A673 (cell line): ENCODE measurements at places on chromosomes 2 and 18. TPM values are rescaled to one million over a fixed set of nuclear protein-coding genes. Genes with fewer than 3 reads are reported as not detected.
A peak's percentile ranks its signal among the peaks of the same experiment; 100 is the strongest.

GRCh38 chr2:70029814-70030409, 57.4 kb upstream of the PCBP1 start:
- H3K27ac ChIP-seq = peak overlapping the region; percentile 89
- peaks cover 28% of the 10 kb centered on the region for H3K4me1 ChIP-seq
- H3K27me3 ChIP-seq = no peaks in the 10 kb centered on the region
- H3K36me3 ChIP-seq = no peaks in the 10 kb centered on the region
- DNase-seq = peak; percentile 95

GRCh38 chr18:43060020-43060419, 55.5 kb downstream of the RIT2 start:
- H3K4me1 ChIP-seq = no peaks in the 10 kb centered on the region
- H3K36me3 ChIP-seq = no peaks in the 10 kb centered on the region
- no peak for DNase-seq
- H3K27me3 ChIP-seq = peaks cover 4% of the 10 kb centered on the region
- no peak overlapping the region for H3K27ac ChIP-seq

DNA sequence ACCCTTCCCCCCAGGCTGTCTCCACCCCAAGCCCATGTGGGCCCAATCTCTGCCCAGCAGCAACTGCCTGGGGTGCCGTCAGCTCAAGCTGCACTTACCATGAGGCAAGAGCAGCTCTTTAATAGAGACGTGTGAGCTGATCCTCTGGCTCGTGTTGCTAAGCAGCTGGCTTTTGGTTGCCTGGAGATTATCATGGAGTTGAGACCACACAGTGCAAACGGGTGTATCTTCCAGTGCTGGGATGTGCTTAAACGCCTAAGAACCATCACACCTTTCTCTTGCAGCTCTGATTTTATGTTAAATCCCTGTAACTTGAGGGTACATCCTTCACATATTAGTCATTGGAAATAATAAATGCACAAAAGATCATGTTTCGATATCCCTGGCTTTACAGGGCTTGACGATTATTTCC, 271.1 kb downstream of the PRKCE start:
- DNase-seq = no peak
- H3K27ac ChIP-seq = no peak overlapping the region
- no peaks in the 10 kb centered on the region for H3K4me1 ChIP-seq
- H3K36me3 ChIP-seq = no peaks in the 10 kb centered on the region

The BCL11A gene
- 1.3 and 2.8 TPM in 2 replicates for total RNA-seq
